ENCODE measurements at places on chromosomes 3 and 15. TPM values are rescaled to one million over a fixed set of nuclear protein-coding genes. Genes with fewer than 3 reads are reported as not detected.

SST gene
- not detected for total RNA-seq

PRTG gene
- 13.3 TPM for total RNA-seq

LRIG1 gene
- 56.7 TPM for total RNA-seq

ITIH1 gene
- total RNA-seq: not detected

DNA sequence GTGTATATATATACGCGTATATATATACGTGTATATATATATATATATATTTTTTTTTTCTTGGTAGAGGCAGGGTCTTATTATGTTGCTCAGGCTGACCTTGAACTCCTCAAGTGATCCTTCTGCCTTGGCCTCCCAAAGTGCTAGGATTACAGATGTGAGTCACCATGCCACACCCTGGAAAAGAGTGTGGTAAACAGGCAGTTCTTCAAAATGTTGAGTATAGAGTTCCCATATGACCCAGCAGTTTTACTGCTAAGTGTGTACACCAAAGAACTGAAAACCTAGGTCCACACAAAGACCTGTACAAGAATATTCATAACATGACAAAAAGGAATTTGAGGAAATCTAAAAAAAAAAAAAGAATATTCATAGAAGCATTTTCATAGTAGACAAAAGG lies 71.8 kb upstream of the GCNT3 start:
- no peak for DNase-seq

DNA sequence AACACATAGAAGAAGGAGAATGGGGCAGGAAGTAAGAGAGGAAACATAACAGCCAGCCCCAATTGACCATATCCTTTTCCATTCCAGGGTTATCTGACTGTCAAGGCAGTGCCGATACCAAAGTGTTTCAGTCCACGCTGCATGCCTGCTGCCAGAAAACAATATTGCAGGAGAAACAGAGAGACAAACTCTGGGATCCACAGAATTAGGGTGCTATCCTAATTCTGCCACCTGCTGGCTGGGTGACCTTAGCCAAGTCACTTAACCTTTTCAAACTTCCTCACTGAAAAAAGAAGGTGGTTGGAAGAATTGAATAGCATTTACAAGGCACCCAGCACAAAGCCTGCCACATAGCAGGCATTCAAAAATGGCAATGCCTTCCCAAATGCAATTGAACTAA lies 32.0 kb downstream of the GLB1 start:
- DNase-seq: no peak

GRCh38 chr3:30680789-30681648 lies 74.6 kb downstream of the TGFBR2 start:
- peak; percentile 92 for DNase-seq

DNA sequence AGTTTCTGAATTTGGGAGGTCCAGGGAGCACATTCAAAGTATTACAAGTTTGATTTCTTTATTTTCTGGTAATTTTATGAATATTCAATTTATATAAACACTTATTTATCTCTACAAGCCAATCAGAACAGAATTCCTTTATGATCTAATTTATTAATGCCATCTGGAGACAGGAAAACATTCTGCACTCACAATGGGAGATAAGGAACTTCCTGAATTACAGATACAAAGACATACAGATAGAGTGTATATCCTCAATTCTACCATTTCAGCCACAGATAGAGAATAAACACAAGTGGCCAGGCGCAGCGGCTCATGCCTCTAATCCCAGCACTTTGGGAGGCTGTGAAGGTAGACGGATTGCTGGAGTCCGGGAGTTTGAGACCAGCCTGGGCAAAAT lies 86.0 kb downstream of the IQCH start:
- DNase-seq: no peak

- DNase-seq: peak; percentile 67
Observed at GRCh38 chr15:58438956-58439355, 7.2 kb downstream of the LIPC start.

- peak; percentile 13 for DNase-seq
Observed at GRCh38 chr3:113952921-113953320, 5.1 kb downstream of the ZDHHC23 start.

- peak; percentile 57 for DNase-seq
Observed at GRCh38 chr15:80991421-80991820, 1.8 kb upstream of the MESD start.

DNA sequence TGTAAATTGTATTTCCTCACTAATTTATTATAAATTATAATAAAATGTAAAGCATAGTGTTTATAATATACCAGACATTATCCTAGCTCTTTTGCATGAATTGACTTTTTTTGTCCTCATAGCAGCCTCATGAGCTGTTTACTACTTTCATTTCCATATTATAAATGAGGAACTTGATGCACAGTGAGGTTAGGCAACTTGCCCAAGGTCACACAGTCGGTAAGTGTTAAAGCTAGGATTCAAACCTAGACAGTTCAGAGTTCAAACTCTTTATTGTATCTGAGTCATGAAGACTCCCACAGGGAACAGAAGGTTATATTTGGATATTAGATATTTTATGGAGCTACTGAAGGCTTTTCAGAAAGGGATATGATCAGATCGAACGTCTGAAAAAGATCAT lies 322.2 kb upstream of the SATB1 start:
- no peak for DNase-seq

DNA sequence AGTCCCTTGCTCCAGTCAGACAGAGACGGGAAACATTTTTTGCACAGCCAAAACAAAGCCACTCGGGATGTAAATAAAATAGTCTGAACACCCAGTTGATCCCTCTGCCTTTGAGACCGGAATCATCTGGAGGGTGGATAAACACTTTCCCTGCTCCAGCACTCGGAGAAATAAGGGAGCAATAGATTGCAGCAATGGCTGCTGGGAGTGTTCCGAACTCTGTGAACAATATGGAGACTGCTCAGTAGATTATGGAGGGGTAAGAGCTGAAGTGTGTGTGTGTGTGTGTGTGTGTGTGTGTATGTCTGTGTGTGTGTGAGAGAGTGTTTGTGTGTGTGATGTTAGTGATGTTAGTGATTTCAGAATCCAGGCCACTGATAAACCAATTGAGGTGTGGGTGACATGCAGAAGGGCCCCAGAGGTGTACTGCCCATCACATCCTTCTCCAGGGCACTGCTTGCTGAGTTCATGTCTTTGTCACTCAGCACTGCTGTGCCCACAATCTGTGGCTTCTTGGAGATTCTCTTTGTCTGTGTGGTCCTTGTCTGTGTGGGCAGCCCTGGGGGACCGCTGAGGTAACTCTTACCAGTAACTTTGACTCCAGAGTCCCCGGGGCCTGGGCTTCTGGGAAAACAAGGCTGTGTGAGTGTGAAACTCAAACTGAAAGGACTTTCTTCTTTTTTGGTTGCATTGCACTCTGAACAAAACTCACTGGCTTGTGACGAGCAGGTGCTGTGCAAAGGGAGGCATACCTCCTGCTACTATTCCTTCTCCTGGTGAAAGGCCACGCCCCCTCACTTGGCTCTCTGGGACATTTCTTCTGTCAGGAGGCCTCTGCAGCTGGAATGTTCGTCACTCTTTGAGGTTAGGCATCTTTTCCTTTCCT lies 23.0 kb downstream of the CRYGS start:
- DNase-seq: no peak

GRCh38 chr3:159239059-159239458 lies 437.2 kb downstream of the MFSD1 start:
- DNase-seq: no peak

- DNase-seq: no peak
Observed at GRCh38 chr15:34793901-34794300, 1.4 kb downstream of the ACTC1 start.

- no peak for DNase-seq
Observed at GRCh38 chr15:74613953-74614743, 1.5 kb upstream of the CLK3 start.

GRCh38 chr15:40306908-40307307 lies 827 bp downstream of the PLCB2 start:
- DNase-seq: no peak

GRCh38 chr3:25273582-25274171 lies 154.4 kb upstream of the RARB start:
- DNase-seq: no peak

DNA sequence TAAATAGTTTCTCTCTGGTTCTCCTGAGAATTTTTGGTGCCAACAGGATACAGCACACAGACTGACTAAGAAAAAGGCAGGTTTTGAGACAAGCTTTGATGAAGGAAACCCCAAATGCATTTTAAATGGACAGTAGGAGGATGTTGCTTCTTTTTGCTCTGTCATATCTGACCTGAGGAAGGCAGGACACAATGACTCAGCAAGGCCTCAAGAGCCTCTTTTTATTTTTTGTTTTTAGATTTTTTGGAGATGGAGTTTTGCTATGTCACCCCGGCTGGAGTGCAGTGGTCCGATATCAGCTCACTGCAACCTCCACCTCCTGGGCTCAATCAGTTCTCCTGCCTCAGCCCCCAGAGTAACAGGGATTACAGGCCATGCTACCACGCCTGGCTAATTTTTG lies 16.9 kb upstream of the KNG1 start:
- no peak for DNase-seq

- no peak for DNase-seq
Observed at GRCh38 chr15:100909989-100910955, 8.9 kb upstream of the LRRK1 start.

GRCh38 chr3:60998858-60999257 lies 252.4 kb downstream of the FHIT start:
- no peak for DNase-seq

DNA sequence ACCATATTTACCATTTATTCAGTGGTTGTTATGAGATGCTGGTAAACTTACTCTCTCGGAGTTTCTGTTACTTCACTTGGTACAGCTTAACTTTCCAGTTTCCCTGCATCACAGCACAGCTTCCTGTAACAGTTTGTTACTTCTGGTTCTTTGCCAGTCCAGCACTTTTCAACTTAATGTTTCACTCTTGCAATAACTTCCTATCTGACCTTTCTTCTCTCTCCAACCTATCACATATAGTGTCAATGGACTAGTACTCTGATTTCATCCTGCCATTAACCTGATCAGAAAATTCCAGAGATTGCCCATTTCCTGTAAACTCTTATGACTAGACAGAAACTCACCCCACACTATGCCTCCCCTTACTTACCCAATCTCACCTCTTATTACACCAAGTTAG lies 3.9 kb upstream of the ATP11B start:
- no peak for DNase-seq

GRCh38 chr3:48151058-48151806 lies 37.0 kb downstream of the CDC25A start:
- peak; percentile 73 for DNase-seq

GRCh38 chr3:174116421-174116820 lies 718.9 kb downstream of the NLGN1 start:
- no peak for DNase-seq

DNA sequence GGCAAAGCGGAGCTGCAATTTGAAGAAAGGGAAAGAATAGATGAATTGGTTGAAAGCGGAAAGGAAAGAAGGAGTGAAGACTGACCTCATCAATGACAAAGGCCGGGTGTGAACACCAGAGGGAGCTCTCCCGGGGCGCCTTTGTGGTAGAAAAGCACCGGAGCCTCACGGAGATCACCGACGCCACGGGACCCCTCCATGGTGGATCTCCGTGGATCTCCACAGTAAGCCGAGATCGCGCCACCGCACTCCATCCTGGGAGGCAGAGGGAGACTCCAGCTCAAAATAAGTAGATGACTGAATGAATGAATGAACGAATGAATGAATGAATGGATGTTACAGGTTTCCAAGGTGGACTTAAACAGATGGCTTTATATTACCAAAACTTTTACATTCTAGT lies 25.0 kb downstream of the GPR160 start:
- DNase-seq: no peak

DNA sequence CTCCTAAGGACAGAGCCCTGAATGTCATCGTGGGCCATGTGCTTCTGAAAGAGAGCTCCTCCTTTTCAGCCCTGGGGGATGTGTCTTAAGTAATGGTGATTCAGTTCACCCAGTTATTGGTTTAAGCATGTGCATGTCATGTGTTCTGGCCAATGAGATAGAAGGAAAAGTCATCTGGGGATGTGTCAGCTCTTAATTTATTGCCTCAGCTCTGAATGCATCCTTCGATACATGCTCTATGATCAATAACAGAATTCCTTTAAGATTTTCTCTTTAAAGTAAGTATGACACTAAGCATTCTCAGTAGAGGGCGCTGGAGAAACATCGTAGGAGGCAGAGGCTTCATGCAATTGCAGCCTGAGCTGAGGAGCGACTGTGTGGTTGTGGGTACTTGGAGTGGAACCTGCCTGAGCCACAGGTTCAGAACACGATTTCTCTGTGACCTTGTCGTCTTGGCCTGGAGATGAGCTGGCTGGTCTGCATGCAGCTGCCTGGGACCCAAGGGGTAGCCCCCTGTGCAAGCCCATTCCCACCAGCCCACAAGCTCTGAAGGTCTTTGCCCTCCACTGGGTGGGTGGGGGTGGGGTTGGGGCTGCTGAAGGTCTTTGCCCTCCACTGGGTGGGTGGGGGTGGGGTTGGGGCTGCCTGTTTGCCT lies 69.5 kb downstream of the C3orf38 start:
- no peak for DNase-seq

DNA sequence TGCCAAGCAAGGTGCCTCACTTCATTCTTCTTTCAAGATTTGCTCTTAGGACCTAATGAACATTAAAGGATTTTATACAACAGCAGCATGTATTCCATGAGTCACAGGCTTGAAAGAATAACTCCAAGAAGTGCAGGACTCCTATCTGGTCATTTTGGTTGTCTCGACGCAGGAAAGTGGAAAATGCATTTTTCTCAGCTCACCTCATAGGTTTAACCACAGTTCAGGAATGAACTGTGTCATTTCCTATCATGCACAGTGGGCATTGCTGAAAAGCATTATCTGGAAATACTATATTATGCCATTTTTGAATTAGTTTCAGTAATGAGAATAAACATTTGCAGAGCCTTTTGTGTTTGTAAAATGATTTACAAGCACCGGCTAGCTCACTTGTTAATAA lies 98.7 kb upstream of the BFSP2 start:
- DNase-seq: peak; percentile 4

DNA sequence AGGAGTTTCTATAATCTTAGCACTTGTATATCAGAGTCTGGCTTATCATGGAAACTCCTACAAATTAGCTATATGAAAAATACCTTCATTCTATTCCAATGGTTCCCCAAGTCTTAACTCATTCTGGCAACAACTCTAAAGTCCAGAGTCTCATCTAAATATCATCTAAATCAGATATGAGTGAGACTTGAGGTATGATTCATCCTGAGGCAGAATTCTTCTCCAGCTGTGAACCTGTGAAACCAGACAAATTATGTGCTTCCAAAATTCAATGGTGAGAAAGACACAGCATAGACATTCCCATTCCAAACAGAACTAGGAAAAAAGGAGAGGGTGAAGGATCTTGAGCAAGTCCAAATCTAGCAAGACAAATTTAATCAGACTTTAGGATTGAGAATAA lies 138.8 kb downstream of the THRB start:
- DNase-seq: no peak

- DNase-seq: peak; percentile 55
Observed at GRCh38 chr3:168884353-168884903, 779.1 kb downstream of the MECOM start.

Data from RPMI7951 (cell line).